ENCODE measurements at places on chromosomes 13 and 19.

DNA sequence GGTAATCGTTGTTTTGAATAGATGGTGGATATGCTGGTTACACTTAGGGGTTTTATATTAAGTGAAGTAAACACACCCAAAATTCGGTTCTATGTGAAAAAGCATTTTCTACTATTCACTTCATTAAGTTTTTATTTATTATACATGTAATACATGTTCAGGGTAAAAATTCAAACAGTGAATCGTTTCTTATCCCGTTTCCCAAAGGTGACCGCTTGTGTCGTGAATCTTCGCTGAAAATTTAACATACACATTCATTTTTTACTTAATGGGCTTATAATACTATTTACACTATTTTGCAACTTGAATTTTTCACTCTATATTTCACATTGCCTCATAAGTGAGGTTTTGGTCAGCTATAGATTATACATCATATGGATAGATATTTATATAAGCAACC, 24.5 kb downstream of the IPO5 start:
- DNase-seq, result no peak

DNA sequence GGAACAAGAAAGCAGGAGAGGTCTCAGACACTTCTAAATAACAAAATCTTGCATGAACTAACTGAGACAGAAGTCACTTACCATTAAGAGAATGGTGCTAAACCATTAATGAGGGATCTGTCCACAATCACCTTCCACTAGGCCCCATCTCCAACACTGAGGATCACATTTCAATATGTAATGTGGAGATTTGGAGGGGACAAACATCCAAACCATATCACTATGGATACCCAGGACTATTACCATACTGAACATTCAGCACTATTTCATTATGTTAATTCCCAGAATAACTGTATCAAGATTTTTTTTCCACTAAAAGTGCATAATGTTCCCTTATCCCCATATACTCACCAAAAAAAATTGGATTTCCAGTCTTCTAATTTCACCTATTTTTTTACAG, 491.8 kb downstream of the LMO7 start:
- DNase-seq, result no peak

- no peak for DNase-seq
Measured at GRCh38 chr19:17835182-17836006, 12.4 kb downstream of the JAK3 start.

DNA sequence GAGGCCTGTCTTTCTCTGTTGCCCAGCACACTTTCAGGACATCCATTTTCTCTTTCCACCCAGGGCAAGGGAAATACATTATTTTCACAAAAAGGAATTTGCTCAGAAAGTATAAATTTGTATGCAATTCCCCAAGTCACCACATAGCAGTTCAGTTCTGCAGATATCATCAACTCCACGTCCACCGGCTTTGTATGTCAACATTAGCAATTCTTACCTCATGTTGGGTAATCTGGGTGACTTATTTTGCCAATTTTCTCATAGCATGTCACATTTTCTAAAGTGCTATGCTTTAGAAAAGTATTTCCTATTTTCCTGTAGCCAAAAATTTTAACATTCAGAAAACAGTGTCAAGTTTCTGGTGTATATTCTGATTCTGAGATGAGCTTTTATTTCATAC, 501.8 kb downstream of the EFNB2 start:
- DNase-seq, result no peak
